ENCODE measurements at places on chromosomes 2 and 18.
A peak's percentile ranks its signal among the peaks of the same experiment; 100 is the strongest.

GRCh38 chr2:198096965-198097364 is 292.6 kb downstream of the PLCL1 start:
- DNase-seq: no peak

GRCh38 chr2:233865838-233866237 is 2.3 kb downstream of the MSL3B start:
- DNase-seq: no peak

- no peak for DNase-seq
Measured at GRCh38 chr18:61770279-61770678, 122.5 kb downstream of the RNF152 start.

DNA sequence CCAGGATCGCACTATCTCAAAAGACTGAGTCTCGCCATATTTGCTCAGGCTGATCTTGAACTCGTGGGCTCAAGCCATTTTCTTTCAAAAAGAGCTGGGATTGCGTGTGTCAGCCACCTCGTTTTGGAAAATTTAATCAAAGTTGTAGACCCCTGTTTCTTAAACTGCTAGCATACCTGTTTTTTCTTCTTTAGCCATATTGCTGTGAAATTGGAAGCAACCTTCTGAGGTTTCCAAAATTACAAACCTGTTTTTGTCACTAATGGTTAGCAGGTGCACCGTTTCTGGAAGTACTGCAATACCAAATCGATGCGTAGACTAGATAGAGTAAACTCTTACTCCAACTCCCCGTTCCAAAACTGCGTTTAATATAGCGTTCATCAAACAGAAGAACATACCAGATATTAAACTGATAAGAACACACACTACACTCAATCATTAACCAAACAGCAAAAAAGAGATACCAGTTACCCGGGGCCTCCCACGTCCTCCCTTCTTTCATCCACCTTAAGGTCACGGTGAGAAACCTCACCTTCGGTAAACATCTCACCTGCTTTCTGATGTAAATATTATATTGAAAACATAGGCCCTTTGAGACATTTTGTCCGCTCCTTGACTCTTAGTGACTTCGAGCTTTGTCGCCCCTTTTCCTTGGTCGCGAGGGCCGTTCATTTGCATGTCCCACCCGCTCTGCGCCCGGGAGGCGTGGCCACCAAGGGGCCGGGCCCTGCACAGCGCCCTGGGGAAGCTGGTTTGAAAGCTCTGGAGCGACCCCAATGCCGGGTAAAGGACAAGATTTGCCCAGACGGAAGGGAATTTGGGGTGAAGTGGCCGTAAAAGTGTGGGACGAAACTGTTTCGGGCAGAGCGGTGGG is at the start of gene RNU2-63P:
RNU2-63P (minus strand) TSS at position 462 of the 874 bp plus-strand sequence.
- DNase-seq: peak; percentile 75

DNA sequence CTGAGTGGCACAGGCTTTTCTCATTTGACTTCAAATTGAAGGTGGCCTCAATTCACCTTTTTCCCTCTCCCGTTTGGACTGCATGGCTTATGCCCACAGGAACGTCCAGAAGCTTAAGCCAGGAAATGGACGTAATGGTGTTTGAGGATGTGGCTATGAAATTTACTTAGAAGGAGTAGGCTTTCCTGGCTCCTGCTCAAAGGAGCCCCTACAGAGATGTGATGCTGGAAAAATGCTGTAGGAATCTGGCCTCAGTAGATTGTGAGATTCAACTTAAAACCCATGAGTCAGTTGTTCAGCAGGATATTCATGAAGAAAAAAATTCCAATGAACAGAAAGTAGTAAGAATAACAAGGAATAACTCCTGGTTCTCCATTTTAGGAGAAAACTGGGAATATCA is 129.0 kb downstream of the ICOS start:
- DNase-seq: no peak

- no peak for DNase-seq
Measured at GRCh38 chr2:70354264-70354949, 52.5 kb upstream of the FAM136A start.

DNA sequence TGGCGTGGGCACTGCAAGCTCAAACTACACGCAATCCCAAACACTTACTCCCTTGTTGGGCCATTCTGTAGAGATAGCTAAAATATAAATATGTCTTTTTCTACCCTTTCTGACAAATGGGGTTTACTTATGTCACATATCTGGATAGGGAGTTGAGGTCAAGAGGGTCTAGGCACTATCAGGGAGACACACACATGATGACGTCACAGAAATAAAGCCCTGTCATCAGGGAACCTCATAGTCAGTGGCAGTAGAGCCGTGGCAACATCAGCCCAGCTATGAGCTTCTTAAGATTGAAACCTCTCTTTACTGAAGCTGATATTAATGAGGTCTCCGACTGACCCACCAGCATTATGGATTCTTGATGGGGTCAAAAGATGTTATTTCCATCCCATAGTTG is 234.6 kb upstream of the CDH7 start:
- DNase-seq: no peak

DNA sequence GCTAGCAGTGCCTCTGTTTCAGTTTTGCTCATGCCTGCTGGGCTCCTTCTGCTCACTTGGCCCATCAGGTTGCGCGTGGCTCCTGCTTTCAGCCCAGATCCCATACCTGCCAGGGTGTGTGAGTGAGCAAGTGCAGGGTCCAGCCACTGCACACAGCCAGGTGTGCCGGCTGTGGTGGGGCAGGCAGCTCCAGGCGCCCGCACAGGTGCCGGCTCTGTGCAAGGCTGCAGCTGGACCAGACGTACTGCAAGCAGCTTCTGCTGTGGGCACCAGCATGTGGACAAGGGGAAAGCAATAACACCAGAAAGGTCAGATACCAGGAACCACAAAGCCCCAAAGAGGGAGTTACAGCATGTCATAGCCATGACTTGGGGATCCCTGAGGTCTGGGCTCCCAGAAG is 5.6 kb upstream of the PCARE start:
- DNase-seq: no peak

- no peak for DNase-seq
Measured at GRCh38 chr2:20515290-20516220, 68.7 kb downstream of the RHOB start.

DNA sequence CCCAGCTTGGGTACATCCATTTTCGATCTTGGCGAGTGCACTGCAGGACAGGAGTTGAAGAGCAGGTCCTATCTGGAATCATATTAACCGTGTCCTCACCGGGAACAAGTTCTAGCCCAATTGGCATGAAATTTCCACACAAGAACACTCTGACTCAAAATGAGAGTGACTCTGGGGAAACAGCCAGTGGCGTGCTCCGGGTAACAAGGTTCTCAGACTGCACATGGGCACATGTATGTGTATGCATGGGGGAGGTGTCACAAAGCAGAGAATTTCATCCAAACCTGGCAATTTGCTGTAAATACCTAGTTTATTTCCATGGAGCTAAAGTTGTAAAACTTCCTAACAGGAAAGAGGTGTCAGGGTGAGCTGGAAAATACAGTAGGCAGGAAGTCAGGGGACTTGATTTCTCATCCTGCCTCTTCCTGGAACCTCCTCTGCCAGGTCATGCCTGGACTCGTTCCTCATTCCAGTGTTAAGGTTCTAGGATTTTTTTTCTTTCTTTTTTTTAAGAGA is 1.7 kb downstream of the TUBB6 start:
- no peak for DNase-seq

- no peak for DNase-seq
Measured at GRCh38 chr2:226431288-226431948, 368.2 kb downstream of the IRS1 start.

DNA sequence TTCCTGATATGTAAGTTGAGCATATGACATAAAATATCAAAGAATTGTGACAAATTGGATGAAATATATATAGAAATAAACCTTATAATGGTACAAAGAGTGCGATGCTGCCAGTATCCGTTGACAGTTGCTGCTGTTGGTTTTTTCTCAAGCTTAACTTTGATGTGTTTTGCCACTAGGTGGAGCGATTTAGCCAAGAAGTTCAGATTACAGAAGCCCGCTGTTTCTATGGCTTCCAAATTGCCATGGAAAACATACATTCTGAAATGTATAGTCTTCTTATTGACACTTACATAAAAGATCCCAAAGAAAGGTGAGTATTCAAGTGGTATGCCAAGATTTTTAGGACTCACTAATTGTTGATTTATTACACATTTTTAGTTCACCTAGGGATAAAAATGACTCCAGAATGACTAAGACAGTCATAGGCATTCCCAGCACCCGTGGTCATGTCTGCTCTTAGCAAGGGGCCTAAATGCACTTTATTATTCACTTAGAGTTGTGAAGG is 2.1 kb downstream of the RRM2 start:
- DNase-seq: no peak
